CD4-positive, alpha-beta T cell (primary cell): ENCODE measurements at places on chromosomes 7 and 10.
A peak's percentile ranks its signal among the peaks of the same experiment; 100 is the strongest.

GRCh38 chr10:112465299-112465883 is 18.4 kb downstream of the VTI1A start:
- no peak for DNase-seq

GRCh38 chr10:63348245-63348850 is 117.4 kb downstream of the JMJD1C start:
- DNase-seq, result no peak

GRCh38 chr10:113867904-113868303 is 13.4 kb downstream of the NHLRC2 start:
- DNase-seq, result no peak

GRCh38 chr10:17256051-17256450 is 28.0 kb downstream of the VIM start:
- DNase-seq, result no peak

DNA sequence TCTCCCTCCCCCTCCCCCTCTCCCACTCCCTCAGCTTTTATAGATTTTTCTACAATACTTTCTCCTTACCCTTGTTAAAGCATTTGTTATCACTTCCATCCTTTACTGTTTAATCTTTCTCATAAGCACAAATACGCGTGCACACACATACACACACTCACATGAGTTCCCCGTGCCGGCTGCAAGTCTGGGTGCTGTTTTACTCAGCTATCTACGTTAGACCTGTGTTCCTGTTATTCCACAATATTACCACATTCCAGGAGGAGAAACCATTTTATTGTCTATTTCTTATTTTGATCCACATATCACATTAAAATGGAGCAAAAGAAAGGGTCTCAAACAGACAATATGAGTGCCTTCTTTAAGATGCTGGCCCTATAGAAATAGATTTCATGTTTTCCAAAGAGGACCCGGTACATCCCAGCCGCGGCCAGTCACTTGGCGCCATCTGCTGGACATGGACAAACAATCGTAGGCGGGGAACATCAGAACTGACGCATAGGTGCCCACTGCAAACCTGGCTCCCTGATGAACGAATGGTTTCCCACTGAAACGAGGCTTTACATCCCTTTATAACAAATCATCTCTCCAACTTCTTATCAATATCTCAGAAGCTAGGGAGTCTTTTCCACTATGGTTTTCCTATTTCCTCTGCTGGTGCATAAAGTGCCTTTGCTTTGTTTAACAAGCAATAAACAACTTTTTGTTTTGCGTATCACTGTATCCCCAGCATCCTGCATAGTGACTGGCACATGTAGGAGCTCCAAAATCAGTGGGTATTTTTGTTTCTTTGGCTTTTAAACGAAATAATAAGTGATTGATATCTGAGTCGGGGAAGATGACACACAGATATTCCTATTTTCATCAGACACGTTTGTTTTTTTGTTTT is 25.2 kb upstream of the OPTN start:
- DNase-seq, result peak; percentile 28

- no peak for DNase-seq
Measured at GRCh38 chr10:86047588-86047987, 319.0 kb downstream of the GRID1 start.

GRCh38 chr7:155464183-155464582 is 6.3 kb downstream of the EN2 start:
- no peak for DNase-seq

DNA sequence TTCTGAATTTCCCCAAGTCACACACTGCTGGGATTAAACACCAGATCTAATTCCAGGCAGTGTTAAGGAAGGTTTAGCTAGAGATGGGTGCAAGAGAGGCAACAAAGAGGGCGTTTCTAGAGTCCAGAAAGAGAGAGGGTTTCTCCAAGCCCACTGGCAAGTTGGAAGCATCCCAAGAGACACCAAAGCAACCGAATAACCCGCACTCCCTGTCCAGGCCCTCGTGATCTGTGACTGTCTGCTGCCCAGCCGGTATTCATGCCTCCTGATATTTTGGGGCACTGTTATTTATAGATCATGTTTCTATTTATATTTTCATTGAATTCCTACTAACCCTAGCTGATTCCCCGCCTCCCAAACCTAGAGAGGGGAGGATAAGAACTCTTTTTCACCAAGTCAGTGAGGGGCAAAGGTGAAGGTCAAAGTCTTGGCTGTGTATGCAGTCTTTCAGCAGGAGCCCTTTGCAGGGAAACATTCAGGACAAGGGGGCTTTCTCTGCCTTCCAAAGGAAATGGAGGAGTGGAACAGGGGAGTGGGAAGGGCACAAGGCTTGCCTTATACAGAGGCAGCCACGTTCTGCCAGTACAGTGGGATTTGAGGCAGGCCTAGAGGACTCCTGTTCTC is 103.6 kb downstream of the SH3PXD2A start:
- no peak for DNase-seq

GRCh38 chr10:45249978-45250693 is 65.3 kb downstream of the OR13A1 start:
- no peak for DNase-seq

- no peak for DNase-seq
Measured at GRCh38 chr10:61357687-61358086, 95.5 kb downstream of the TMEM26 start.

- DNase-seq, result no peak
Measured at GRCh38 chr10:113278221-113278620, 274.6 kb upstream of the HABP2 start.

DNA sequence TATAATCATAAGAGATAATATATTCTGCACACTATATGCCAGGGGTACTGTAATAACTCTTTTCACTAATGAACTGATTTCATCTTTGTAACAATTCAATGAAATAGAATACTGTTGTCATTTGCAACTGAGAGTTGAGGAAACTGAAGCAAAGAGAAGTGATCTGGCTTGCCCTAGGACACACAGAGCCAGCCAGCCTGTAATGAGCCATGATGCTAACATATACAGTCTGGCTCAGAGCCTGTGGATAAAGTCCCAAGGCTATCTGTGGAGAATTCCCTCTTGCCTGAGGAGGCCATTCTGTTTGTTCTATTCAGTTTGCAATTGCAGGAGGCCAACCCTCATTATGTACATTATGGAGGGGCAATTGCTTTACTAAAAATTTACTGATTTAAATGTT is 241.3 kb downstream of the CXCL12 start:
- no peak for DNase-seq

DNA sequence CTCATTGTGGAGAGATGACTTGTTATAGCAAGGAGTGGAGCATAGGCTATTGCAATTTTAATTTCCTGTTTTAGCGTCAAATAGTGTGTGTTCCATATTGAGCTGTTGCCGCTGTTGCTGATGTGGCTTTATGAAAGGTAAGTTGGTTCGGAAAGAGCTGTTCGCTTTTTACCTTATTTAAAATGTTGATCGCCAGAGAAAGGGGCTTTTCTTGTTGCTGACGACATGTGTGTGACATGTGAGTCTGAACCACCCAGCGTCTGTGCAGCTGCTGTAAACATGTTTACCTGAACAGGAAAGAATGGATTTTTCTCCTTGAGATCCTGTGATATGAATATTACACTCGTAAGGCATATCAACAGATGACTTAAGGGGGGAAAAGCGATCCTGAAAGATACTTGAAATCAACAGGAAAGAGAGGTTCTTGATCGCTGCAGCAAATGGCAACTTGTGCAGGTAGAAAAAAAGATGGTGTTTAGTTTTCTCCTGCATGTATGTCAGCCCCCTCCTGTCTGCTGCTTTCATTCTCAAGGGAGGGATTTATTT is 2.5 kb downstream of the ZEB1 start:
- DNase-seq, result peak; percentile 10

- no peak for DNase-seq
Measured at GRCh38 chr7:7335215-7335614, 152.9 kb downstream of the C1GALT1 start.

GRCh38 chr10:43076311-43076875 is 476 bp upstream of the RET start:
- no peak for DNase-seq

GRCh38 chr7:25186436-25186835 is 41.9 kb downstream of the NPVF start:
- DNase-seq, result no peak

DNA sequence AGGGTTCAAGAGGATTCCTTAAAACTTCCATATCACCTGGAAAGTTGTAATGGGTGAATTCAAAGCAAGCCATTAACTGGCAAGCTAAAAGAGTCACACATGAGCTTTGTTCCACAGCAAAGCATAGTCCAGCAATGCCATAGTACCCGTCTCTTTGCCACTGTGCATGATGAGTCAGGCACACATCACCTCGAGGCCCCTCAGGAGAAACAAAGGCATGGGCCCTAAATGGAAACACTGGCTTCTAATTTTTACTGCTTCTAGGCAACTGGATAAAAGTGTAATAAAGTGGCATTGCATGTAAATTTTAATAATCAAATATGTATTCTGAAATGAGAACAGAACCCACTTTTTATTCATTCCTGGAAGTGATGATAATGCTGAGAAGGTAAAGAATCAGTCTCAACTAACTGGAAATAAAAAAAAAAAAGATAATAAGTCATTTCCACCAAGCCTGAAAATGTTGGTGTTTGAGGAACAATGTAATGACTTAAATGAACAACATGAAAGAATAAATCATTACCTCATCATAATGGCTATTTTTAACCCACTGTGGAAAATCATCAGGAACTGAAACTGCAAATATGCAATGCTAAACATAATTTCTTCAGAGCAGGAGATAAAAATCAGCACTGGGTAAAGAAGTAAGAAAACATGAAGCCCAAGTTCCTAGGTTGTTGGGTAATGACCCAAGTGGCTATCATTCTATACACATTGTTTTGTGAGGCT is 104.9 kb downstream of the CDK6 start:
- no peak for DNase-seq

- no peak for DNase-seq
Measured at GRCh38 chr7:129466796-129467195, 32.6 kb downstream of the STRIP2 start.

GRCh38 chr10:127968027-127968441 is 61.1 kb downstream of the PTPRE start:
- DNase-seq, result no peak

DNA sequence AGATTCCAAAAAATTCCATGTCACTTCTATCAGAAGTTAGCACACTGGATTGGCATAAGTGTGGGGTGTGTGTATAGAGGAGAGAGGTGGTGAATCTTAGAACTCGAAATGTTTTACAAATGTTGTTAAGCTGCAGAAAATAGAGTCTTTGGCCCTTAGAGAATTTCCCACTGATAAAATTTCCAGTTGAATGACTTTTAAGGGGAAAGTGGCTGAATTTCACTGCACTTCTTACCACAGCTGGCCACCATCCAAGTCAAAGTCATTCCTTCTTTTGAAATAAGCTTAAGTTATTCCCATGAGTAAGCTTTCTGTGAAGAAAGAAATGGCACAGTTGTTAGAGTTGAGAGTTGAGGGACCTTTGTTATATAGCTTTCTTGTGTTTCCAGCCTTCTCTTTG is 13.9 kb downstream of the VCL start:
- no peak for DNase-seq

DNA sequence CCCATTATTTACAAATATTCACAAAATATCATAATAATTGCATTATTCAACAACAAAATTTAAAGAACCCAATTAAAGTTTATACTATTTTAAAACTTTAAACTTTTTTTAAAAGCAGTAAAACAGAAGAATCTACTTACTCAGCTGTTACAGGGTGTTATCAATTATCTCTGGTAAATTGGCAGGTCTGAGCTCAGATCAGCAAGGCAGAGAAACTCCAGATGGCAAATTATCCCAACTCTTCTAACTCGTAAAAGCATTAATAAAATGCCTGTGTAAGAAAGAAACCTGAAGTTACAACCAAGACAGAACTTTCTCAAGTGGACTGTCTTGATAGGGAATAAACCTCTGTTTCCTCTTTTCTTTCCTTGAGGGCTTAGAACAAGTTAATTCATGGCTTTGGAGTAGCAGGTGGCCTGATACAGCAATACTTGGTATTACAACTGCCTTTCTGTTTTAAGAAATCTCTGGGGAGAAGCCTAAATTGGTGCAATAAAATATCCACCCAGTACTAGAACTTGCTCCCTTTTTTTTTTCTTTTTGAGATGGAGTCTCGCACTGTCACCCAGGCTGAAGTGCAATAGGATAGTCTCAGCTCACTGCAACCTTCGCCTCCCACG is 275.3 kb upstream of the MKLN1 start:
- DNase-seq, result no peak

DNA sequence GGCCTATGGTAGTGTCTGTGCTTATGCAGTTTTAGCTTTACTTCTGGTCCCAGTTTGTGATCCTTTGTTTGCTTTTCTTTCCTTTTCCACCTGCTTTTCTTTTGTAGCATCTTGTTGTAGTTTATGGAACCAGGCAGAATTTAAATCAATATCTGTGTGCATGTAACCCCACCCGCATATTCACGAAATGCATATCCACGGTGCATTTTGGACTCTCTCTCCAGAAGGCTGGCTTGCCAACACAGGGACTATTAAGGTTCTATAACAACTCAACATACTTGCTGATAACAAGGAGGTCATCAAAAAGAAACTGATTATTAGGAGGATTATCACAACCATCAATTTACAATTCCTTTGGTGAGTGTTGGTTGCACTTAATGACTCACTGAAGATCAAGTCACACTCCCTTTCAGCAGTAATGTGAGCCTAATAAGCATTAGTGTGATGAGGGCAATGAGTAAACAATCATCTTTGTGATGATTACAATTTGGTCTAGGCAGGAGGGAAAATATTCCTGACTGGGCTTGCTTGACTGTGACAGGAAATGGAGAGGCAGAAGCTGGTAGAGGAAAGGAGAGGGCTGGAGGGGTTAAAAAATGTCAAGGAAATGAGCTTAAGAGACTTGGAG is 378.6 kb downstream of the REEP3 start:
- no peak for DNase-seq

- DNase-seq, result no peak
Measured at GRCh38 chr10:110267276-110267675, 37.4 kb downstream of the SMNDC1 start.

DNA sequence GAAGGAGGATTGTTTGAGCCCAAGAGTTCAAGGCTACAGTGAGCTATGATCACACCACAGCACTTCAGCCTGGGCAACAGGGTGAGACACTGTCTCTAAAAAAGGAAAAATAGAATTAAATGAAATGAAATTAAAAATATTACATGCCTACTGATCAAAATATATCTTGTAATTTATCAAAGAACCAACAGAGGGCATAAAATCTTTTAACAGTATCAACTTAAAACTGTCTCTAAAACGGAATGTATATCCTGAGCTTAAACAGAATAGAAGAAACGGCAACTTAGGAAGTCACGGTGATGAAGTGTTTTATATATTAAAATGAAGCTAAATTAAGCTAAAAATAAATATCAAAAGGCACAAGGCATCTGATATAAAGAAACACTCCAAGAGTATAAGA is 78.8 kb downstream of the MTPAP start:
- DNase-seq, result no peak

GRCh38 chr10:11742009-11742778 is at the start of gene ECHDC3:
ECHDC3 (plus strand) TSS chr10:11742382; CDS start chr10:11742577, 195 bp downstream.
- DNase-seq, result no peak

- no peak for DNase-seq
Measured at GRCh38 chr10:119723161-119723560, 2.7 kb upstream of the INPP5F start.

DNA sequence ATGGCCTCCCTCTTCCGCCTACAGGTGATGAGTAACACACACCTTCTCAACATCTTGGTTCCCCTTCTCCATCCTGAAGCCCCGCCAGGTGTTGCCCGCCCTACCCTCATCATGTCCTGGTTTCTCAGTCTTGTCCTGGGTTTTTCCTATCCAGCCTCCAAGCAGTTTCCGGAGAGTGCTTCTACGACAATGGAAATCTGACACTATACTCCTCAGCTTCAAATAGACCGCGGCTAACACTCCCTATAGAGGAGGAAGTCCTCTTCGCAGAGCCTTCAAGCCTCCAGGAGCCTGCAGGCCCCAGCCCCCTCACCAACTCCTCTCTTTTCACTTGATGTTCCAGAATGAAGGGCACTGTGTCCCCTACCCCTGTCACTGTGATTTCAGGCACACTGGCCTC is 147.4 kb downstream of the PRPF18 start:
- no peak for DNase-seq

- DNase-seq, result no peak
Measured at GRCh38 chr7:129332254-129333035, 101.8 kb upstream of the STRIP2 start.
